Uterine smooth muscle cell (primary cell): ENCODE measurements at places on chromosomes 2 and 18. TPM values are rescaled to one million over a fixed set of nuclear protein-coding genes. Genes with fewer than 3 reads are reported as not detected.

The DIPK1C gene
- not detected in 2 replicates for total RNA-seq

The TFCP2L1 gene
- under 0.01 TPM in 2 replicates for total RNA-seq

The FKBP1B gene
- total RNA-seq = 6.6 and 10.9 TPM in 2 replicates

The MEP1B gene
- total RNA-seq = not detected in 2 replicates

The SP3 gene
- total RNA-seq = 192 and 197 TPM in 2 replicates

The DCDC2C gene
- 0.37 TPM in 1 of 2 replicates, not detected in the other for total RNA-seq

The AOX1 gene
- 56.2 and 86.3 TPM in 2 replicates for total RNA-seq

The LOXL3 gene
- 12.1 and 28.0 TPM in 2 replicates for total RNA-seq

The THSD7B gene
- under 0.01 TPM in 1 of 2 replicates, not detected in the other for total RNA-seq

The VSNL1 gene
- 0.77 and 0.87 TPM in 2 replicates for total RNA-seq
